Activated CD8-positive, alpha-beta T cell treated with anti-CD3 and anti-CD28 coated beads for 36 hours (primary cell): ENCODE measurements at places on chromosomes 11 and 22. TPM values are rescaled to one million over a fixed set of nuclear protein-coding genes. Genes with fewer than 3 reads are reported as not detected.

IGHMBP2 gene
- 24.9 TPM for total RNA-seq

NUDT22 gene
- 66.0 TPM for total RNA-seq

CARD18 gene
- not detected for total RNA-seq

FAM181B gene
- not detected for total RNA-seq

CXCR5 gene
- 0.60 TPM for total RNA-seq

CFAP300 gene
- not detected for total RNA-seq

CCDC179 gene
- total RNA-seq, result not detected

BARX2 gene
- total RNA-seq, result not detected

JRKL gene
- 13.3 TPM for total RNA-seq

OR8G1 gene
- total RNA-seq, result not detected

GUCY1A2 gene
- not detected for total RNA-seq

OR4A16 gene
- total RNA-seq, result not detected

NAALAD2 gene
- total RNA-seq, result not detected

SCT gene
- total RNA-seq, result not detected

DENND6B gene
- 4.6 TPM for total RNA-seq

ELMOD1 gene
- not detected for total RNA-seq

EFCAB6 gene
- 0.16 TPM for total RNA-seq

HMOX1 gene
- not detected for total RNA-seq

OR52I1 gene
- total RNA-seq, result not detected

ZNF280B gene
- total RNA-seq, result 2.3 TPM

MS4A4A gene
- total RNA-seq, result not detected
